Left renal pelvis (tissue), 4 donors: ENCODE measurements at places on chromosomes 11 and 22.
A peak's percentile ranks its signal among the peaks of the same experiment; 100 is the strongest.

GRCh38 chr11:134905517-134905916 is 493.5 kb upstream of the B3GAT1 start:
- no peak for DNase-seq

GRCh38 chr11:117562136-117562535 is 234.5 kb downstream of the CEP164 start:
- DNase-seq, result no peak

GRCh38 chr11:47270331-47271271 is 668 bp downstream of the MADD start:
- no peak for DNase-seq

GRCh38 chr11:130547761-130548490 is 99.5 kb downstream of the ADAMTS15 start:
- no peak for DNase-seq

DNA sequence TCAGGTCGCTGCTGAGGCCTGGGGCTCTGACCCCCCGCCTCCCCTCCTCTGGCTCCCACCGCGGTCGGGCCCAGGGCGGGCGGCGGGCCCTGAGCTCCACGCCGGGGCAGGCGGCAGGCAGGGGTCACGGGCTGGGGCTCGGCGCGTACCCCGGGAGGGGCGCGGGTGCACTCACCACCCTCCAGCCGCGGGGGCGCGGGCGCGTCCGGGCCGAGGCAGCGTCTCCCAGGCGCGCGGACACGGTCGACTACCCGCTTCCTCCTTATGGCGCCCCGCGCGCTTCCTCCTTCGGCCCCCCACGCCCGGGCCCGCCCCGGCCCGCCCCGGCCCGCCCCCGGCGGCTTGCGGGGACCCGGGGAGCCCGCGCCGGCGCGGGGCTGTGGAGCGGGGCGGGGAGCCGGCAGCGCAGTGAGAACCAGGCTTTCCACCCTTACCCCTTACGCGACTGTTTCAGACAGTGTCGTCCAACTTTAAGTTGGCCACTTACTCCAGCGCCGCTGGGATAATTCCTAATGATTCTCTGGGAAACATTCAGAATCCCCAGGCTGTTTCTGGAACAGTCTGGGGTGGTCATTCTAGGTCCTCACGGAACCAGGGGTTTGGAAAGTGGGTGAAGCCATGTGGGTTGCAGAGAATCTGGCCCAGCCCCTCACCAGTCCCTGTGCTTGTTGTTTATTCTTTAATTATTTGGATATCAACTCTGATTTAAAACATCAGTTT is at the start of gene BID:
Gene BID (minus strand): TSS at position 264 of the 720 bp plus-strand sequence. CDS start 24,353 bp downstream, outside the sequence.
- no peak for DNase-seq

GRCh38 chr11:95093548-95093947 is 3.9 kb downstream of the ENDOD1 start:
- no peak for DNase-seq

- no peak for DNase-seq
These were observed 7.5 kb downstream of the SERPING1 start for GRCh38 chr11:57605028-57605420.

GRCh38 chr22:45999379-45999971 is 22.5 kb upstream of the WNT7B start:
- DNase-seq, result no peak

DNA sequence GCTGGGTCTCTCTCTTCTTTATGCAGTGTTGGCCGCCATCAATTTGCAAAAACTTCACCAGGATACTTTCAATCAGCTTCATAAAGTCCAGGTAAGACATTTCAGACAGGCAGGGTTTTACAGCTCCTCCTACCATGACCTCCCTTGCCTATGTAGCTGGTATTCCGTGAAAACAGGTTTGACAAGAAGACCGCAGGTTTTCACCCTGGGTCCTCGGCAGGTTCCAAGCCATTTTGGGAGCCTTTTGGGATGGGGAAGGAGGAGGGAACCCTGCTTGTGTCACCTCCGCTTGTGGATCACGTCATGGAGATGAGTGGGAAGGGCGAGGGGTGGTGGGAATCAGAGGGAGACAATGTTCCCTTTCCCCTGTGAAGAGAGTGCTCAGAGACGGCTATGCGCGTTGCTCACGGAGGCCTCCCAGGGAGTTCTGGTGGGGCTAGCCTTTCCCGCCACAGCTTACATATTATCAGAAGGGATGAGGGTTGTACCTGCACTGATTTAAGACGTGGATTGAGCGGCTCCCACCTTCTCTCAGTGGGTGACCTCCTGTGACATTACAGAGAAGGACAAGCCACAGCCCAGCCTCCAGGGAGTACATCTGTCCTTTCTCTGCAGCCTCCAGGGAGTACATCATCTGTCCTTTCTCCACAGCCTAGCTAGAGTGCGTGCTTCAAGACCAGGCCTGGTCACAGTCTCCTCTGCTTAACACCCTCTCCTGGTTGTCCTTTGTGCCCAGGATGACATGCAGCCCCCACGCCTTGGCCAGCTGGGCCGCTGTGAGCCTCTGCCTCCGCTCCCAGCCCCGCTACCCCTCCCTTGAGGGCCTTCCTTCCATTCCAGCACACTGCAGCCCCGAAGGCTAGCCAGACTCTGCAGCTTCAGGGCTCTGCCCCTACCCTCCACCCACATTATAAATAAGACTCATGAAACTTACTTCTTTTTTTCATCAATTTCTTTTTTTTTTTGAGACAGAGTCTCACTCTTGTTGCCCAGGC is 17.2 kb downstream of the GLB1L3 start:
- no peak for DNase-seq

DNA sequence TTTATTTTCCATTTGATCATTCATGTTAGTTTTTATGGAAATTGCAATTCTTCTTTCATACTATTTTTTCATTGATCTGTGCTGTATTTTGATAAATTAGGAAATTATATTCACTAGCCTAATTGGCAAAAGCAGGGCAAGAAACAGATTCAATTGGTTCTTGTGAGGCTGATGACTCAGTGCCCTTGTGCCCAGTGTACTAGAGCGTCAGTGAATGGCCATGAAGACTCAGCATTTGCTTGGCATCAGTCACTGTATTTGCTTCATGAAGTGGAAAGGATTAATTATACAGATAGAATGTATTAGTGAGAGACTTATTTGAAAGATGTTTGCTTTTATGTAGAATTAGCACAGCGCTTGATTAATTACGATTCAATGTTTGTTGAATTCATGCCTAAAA is 31.8 kb downstream of the MRGPRX1 start:
- no peak for DNase-seq

DNA sequence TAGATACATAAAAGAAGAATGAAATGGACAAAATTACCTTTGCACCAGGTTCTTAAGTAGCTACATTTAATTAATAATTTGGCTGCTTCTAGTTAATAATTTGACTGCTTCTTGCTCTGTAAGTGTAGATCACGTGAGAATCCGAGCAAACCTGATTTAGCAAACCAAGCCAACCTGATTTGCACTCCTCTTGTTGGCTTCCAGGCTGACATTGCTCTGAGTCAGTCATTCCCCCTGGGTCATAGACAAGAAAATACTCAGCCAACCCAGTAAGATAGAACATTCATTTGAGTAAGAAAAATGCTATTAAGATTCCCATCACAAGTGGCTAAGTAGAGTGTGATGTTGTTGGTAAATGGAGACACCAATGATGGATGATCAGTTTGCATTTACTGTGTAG is 304.1 kb downstream of the C11orf87 start:
- DNase-seq, result no peak

GRCh38 chr11:75673977-75674582 is 5.2 kb upstream of the MAP6 start:
- no peak for DNase-seq

GRCh38 chr11:88179141-88179540 is 3.9 kb upstream of the RAB38 start:
- DNase-seq, result no peak

DNA sequence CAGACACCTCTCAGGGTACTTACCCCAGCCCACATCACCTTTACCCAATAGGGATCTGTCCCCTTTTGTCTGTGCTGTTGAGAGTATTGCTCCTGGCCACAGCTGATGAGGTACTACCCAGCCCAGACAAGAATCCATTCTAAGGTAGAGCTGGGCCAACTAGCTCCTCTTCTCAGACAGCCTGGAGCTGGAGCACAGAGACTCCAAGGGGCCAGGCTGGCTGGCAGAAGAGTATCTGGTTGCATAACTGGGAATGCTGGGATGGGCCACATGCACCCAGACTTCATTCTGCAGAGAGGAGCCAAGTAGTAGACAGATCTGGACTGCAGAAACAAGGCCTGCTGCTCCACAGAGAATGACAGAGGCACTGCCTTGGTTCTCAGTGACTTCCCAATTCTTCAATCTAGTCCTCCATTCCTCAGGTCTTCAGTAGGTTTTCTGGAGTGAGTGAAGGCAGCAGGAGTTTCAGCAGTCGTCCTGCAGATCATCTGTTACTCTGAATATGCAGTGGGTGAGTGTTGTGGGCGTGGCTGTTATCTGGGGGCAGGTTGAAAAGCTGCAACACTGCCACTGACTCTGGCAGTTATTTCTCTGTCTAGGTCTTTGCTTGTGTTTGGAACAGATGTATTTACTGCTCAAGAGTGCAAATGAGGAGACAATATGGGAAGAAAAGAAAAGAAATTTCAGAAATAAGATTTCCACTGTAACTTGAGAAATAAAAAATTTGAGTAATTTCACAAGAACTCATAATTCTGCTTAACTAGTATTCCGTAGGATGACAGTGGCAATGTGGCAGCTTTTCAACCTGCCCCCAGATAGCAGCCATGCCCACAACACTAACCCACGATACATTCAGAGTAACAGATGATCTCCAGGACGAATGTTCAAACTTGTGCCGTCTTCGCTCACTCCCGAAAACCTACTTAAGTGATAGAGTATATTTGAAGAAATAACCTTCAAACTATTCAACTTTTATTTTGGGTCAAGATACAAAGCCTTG is 34.9 kb downstream of the MAPK1 start:
- no peak for DNase-seq

- DNase-seq, result no peak
These were observed 65.3 kb downstream of the ARHGEF12 start for GRCh38 chr11:120401506-120401905.

- no peak for DNase-seq
These were observed 10.1 kb downstream of the TECTA start for GRCh38 chr11:121110871-121111724.

- DNase-seq, result no peak
These were observed 30.9 kb upstream of the PARVB start for GRCh38 chr22:43993072-43993760.

- no peak for DNase-seq
These were observed 14.6 kb downstream of the APOA4 start for GRCh38 chr11:116808262-116809175.

- no peak for DNase-seq
These were observed 10.2 kb downstream of the TUBA8 start for GRCh38 chr22:18120857-18121256.

DNA sequence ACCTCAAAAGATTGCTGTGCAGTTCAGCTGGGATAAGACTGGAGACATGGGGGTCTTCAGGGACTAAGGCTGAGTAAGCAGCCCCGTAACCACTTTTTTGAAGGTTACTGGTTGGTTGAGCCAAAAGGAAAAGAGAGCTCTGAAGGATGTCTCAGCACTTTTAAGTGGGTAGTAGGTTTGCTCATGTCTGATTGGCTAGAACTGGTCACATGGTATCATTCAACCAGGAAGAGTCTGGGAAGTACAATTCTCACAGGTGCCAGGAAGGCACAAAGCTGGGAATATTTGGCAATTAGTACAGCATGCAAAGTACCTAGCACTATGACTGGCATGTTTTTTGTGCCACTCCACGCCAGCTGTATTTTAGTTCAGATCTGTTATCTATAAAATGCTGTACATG is 58.1 kb downstream of the SNX19 start:
- DNase-seq, result no peak

- DNase-seq, result no peak
These were observed 88.9 kb downstream of the MAML2 start for GRCh38 chr11:96254087-96254486.

GRCh38 chr11:126561327-126561893 is 205.9 kb downstream of the ST3GAL4 start:
- DNase-seq, result peak; percentile 65

- no peak for DNase-seq
These were observed 531.1 kb downstream of the BRD1 start for GRCh38 chr22:49296561-49296960.

DNA sequence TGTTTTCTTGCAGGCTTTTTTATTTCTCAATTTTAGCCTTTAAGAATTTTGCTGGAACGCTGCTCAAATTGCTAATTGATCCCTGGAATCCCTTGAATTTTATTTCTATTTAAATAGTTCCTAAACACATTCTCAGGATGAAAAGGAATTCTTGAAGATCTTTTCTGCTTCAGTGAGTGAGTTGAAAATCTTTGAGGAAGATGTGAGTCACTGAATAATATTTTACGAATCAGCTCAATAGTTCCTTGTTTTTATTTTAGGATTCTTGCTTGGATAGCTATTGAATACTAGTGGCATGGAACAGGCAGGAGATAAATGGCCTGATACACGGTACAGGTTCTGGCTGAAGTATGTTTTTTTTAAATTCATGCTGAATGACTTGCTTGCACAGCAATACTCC is 194.6 kb upstream of the CCDC90B start:
- DNase-seq, result no peak

GRCh38 chr11:89536926-89537325 is 45.8 kb upstream of the NOX4 start:
- no peak for DNase-seq

DNA sequence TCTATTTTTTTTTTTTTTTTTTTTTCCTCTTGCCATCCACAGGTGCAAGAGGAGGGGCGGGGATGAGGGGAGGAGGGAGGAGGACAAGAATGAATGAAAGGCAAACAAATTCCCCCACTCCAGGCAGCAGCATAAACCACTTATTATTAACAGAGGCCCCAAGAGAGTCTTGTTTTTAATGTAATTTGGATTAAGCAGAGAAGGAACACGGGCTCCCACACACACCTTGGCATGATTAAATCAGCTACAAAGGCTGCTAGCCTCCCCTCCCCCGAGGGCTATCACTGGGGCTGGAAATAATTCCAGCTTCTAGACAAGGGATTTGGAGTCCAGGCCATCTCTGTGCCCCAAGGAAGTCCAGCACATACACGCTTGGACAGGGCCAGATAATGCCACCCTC is 93.4 kb upstream of the DRD2 start:
- DNase-seq, result no peak

DNA sequence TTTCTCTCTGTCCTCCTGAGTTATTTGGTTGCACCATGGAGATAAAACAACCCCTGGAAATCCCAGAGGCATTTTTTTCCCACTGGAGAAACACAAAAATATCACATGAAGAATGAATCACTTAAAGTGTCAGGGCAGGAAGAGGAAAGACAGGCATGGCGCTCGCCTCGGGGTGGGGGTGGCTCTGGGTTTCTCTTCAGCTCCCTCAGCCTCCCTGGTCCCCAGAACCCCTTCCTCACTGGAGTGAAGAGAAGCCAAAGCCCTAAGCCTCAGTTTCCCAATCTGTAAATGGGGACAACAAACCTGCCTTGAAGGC is 938 bp downstream of the SHISAL1 start:
- no peak for DNase-seq

DNA sequence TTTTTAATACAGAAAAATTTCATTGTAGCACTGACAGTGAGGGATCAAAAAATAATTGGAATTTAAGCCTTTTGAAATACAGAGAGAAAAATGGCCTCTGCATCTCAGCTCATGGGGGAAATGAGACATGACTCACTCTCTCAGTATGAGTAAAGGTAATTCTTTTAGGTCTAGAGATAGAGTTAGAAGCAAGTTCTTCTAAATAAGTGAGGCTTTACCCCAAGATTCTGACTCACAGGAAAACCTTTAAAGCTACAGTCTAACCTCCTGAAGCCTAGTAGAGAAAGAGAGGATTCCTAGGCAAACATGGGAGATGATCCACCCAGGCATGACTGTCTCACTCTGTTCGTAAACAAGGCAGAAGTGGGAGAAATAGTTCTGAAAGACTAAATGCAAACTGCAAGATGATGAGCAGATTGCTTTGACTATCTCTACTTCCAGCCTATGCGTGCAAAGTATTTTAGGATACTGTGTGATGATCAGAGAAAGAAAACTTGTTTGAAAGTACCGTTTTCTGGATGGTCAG is 1003.3 kb upstream of the CCDC90B start:
- DNase-seq, result no peak
